ENCODE measurements at places on chromosomes 7 and 10.

DNA sequence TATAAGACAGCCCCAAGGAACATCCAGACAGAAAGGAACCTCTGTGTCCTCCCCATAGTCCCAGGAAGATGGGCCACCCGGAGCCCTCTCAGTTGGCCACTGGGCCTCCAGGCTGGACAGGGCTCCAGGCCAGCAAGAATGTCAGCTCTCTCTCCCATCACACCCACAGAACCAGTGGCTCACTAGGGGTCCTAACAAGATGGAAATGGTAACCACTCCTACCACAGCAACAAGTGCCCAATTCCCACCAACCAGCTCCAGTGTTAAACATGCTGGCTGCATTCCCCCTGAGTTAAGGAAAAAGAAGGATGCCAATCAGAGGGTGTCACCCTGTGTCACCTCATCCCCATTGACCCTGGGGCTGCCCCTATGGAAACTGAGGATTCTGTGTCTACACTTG lies 333.0 kb downstream of the GRID1 start:
- DNase-seq = no peak

DNA sequence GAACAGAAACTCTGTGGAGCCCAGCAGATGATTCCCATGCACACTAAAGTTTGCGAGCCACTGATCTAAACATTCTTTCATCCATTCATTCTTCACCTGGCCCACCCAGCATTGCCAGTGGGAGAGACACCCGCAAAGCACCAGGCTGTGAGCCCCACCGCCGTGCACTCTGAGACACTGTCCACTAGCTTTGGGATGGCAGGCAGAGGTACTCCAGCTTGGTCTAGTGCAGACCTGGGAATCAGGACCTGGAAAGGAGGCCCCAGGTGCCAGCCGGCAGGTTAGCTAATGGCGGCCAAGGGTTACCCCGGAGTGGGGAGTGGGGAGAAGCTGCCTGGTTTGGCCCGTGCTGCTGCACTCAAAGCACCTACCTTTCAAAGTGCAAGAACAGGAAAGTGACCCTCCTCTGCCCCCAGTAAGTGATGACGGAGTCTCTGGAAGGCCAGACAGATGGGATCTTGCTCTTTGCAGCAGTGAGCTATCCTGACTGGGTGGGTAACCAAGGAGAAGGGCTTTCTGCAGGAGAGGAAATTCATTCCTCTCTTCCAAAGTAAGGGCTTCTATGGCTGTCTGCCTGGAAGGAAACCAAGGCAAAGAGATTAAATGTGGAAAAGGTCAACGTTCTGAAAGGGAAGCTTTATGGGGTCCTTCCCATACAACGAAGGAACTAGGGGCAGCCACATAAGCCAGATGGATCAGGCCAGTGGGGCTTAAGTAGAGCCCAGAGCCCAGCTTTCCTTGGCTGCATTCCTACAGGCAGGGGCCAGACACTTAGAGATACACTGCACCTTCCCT lies 74.2 kb upstream of the LRRC4 start:
- DNase-seq = no peak

GRCh38 chr10:128377988-128378387 lies 251.8 kb upstream of the MKI67 start:
- DNase-seq = no peak

- no peak for DNase-seq
Measured at GRCh38 chr7:116641551-116642153, 30.3 kb upstream of the MET start.

- no peak for DNase-seq
Measured at GRCh38 chr10:56472978-56473377, 111.9 kb upstream of the ZWINT start.

DNA sequence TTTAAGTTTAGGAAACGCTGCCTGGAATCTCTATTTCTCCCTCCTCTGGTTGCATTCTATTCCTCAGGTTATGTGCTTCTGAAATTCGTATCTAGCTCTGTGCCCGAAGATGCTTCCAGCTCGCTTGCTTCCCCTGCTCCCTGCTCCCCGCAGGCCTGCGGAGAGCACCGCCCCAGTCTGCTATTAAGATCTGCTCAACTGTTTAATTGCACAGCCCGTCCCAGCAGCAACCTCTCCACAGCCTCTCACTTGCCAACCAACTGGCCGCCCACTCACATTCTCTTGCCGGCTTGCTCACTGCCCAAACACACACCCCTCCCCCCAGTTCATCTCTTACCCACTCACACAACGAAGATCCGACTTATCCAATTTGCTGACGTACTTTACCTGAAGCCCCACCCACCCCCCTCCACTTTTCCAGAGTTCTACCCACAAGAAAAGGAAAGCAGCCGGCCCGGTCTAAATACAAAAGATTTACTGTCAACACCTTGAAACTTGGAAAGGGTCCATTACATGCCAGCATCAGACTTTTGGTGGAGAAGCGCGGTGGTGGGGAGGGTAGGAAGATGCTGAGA lies 167.3 kb upstream of the KLF14 start:
- DNase-seq = no peak

GRCh38 chr7:16271990-16272665 lies 149.2 kb downstream of the CRPPA start:
- DNase-seq = no peak

- DNase-seq = no peak
Measured at GRCh38 chr7:98119256-98119918, 12.7 kb downstream of the LMTK2 start.

DNA sequence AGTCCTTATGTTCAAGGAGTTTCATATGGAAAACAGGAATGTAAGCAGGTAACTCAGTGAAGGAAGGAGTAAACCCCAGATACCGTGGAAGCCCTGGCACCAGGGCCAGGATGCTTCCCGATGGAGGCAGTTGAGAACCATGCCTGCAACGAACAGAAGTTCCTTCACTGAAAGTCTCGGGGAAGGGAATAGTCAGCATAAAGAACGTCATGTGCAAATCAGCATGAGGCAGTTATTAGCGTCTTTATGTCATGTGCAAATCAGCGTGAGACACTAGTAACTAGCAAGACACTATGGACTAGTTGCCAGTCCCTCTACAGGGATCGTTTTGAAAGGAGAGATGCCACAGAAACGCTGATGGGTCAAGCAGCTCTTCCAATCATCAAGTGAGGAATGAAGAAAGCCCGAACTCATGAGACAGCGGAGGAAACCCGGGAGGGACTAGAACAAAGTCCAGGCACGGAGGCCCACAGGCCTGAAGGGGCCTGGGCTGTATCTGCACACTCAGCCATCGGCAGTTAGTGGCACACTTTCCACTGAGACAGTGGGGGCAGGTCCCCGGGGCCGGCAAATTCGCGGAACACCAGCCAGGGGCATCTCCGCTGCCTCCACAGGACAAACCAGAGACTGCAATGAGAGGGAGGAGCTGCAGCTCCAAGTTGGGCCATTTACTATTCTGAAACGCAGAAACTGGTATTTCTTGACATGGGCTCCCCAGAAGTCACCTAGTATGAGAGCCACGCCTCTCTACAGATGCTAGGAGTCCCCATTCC lies 109.6 kb downstream of the SFMBT2 start:
- DNase-seq = no peak

DNA sequence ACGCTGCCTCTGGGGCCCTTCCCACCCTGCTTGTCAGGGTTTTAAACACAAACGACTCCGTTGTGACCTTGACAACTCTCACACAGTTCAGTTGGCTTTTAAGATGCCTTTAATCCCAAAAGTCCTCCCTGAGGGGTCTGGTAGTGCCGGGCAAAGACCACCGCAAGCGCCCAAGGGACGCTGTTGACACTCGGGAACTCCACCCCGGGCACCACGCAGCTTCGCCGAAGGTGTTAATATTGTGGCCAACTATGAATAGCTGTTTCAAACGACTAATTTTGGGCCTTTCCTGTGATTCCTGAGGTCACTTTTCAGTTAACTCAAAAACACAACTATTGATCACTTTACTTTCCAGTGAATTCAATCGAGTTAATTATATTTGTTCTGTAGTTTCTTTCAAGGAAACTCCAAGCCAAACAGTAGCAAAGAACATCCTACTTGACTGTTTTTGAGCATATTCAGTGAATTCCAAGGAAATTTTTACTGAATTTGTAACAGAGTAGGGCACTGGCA lies 958 bp upstream of the ESYT2 start:
- no peak for DNase-seq

DNA sequence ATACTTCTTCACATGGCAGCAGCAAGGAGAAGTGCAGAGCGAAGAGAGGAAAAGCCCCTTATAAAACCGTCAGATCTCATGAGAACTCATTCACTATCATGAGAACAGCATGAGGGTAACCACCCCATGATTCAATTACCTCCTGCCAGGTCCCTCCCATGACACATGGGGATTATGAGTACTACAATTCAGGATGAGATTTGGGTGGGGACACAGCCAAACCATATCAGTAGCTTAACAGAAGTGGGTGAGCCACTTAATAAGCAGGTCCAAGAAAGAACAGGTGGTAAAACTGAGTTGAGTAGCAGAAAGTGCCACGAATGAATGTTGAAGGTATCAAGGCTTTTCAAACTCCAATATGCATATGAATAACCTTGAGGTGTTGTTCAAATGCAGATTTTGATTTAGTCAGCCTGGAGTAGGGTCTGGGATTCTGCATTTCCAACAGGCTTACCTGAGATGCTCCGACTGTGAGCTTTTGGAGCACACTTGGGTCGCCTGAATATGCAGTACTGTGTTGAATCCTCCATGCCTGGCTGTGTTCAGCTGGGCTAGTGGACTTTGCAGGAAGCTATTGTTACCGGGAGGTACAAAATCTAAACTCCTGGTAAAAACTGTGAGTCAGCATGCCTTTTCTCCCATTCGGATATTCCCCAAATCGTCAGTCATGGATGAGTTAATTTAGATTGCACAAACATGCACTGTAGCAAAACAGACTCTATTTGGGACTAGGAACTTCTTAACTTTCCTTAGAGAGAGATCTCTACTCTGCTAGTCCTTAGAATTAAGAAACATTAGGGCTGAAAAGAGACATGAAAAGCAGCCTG lies 69.0 kb upstream of the PRKCQ start:
- DNase-seq = no peak

GRCh38 chr10:50420196-50420595 lies 168.9 kb upstream of the ASAH2 start:
- DNase-seq = no peak

DNA sequence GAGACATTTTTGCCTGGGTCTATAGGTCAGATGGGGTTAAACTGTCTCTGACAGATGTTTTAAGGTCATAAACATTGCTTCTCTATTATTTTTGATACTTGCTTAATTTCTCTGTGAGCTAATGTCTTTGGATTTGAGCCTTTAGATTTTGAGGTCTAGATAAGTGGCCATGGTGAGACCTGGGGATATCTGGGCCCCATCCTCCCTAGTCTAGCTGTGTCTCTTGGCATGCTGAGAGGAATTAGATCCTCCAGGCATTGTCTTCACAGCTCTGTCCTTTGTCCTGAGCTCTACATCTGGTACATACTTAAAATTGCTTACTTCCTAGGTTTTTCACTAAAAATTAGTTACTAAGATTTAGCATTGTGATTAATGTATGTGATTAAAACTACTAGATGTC lies 265.0 kb upstream of the NPSR1 start:
- no peak for DNase-seq

GRCh38 chr7:63106506-63107388 lies 891.9 kb upstream of the ZNF722 start:
- DNase-seq = no peak
